ENCODE measurements at places on chromosomes 12 and 14.

DNA sequence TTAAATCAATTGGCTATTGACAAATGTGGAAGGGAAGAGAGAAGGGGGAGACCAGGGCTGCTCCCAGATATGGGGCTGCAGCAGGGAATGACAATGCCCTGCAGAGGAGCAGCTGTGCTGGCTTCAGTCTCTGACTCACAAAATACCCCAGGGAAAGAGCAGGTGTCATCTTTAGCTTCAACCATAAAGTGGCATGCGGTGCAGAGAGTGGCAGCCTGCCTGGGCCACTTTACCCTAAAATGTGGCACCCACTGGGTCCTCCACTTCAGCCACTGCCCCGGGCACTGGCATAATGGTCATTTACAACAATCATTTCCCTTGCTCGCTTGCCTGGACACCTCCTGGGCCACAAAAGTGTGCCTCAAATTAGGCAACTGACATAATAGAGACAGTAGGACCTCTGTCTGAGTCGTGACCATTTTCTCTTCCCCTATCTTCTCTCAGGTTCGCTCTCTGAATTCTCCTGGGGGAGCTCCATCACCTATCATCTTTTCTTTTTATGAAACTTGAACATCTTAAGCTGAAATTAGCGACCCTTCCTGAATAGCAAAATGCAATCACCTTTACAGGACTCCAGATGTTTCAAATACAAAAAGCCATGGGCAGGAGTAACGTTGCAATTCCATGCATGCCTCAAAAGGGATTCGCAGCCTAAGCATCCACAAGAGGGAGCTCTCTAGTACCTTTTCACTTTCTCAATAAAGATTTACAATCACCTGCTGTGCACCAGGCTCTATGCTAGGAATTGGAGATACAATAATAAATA lies 179.9 kb upstream of the ATF7IP start:
- DNase-seq, result no peak

DNA sequence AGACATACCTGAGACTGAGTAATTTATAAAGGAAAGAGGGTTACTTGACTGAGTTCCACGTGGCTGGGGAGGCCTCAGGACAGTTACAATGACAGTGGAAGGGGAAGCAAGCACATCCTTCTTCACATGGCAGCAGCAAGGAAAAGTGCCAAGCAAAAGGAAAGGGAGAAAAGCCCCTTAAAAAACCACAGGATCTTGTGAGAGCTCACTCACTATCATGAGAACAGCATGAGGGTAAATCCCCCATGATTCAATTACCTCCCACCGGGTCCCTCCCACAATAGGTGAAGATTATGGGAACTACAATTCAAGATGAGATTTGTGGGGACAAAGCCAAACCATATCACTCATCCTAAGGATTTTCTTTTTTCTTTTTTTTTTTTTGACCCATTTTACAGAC lies 177.8 kb upstream of the EEA1 start:
- DNase-seq, result no peak

GRCh38 chr12:49296034-49296835 lies 1.3 kb downstream of the PRPH start:
- DNase-seq, result no peak

DNA sequence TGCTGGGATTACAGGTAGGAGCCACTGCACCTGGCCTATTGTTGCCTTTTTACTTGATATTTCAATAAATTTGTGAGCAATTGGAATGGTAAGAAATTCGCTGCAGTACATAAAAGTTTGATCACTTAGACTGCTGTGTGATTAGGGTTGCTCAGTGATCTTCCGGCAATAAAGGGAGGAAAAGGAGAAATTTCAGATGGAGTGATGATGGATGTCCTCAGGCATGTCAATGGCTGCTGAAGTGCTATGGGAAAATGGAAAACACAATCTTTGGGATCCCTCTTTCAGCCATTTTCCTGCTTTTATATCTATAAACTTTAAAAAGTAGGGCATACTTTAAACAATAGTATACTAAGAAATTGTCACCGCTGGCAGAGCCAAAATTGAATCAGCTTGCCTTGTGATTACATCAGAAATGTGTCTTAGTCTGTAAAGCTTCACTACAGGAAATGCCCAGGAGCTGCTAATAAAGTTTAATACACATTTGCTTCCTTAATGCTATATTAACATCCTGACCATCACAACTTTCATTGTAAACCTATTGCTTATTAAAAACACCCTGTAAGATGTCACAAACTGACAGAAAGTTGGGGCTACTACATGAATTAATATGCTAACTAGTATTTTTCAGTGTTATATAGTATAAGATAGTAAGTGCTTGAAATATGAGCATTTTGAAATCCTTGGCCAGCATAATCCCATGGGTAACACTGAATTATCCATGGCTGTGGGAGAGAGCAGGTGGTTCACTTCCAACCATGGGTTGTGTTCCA lies 13.7 kb upstream of the FBXL14 start:
- DNase-seq, result peak; percentile 31

DNA sequence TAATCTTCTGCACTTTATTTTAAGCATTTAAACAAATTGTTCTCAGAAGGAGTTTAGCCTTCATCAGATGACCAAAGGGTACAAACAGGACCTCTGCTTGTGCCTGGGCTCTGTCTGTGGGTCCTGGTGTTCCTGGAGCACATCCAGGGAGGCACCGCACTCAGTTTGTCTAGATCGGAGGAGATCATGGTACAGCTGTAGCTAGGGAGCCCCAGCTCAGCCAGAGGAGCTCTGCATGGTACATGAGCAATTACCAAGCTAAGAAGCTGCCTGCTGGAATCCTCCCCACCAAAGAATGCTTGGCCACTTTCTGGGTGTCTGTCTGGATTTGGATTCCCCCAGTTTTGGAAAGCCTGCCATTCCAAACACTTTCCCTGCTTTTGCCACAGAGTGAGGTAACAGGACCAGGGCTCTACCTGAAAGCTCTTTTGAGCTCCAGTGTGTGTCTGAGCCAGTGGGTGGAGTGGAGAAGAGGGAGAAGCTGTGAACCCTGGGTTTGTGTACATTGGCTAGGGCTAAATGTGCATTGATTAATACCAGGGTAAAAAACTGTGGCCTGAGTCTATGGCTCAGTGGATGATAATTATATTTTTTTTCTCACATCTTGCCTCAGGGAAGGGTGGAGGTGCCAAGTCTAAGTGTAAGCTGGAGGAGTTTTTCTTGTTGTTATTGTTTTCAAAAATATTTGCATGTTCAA lies 163.7 kb upstream of the IGF1 start:
- DNase-seq, result no peak

- DNase-seq, result peak; percentile 90
Measured at GRCh38 chr14:68466491-68466977, 326.3 kb downstream of the ZFP36L1 start.

DNA sequence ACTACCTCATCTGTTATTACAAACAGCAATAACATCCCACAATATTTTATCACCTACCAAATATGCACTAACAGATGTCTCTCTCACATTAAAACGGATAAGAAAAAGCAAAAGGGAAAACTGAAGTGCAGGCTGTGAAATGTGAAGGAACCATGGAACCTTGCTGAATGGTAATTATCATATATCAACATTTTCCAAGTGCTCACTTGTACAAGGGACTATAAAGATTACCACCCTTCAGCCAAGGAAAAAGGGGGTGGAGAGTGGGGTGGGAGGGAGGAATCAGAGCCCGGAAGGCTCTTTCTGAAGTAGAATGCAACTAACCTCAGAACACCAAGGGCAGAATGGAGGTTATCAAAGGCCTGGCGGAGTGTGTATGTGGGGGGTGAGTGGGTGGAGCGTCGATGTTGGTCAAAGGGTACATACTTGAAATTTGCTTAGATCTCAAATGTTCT lies 1.2 kb downstream of the SNX6 start:
- no peak for DNase-seq

- no peak for DNase-seq
Measured at GRCh38 chr12:19856389-19856788, 417.1 kb downstream of the AEBP2 start.

DNA sequence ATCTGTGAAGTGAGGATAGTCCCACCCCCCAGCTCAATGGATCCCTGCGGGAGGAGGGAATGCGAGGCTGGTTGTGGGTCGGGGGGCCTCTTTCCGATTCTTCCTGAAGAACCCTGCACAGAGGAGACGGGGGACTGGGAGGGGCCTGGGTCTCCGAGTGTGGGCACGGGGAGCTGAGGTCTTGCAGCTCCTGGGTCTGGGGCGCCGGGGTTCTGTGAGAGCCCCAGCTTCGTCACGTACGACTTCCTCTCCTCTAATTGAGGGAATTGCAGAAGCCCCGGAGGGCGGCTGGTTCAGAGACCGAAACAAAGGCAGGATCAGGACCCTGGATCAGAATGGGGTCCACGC lies 66.6 kb downstream of the DIO3 start:
- no peak for DNase-seq

GRCh38 chr14:105375635-105376057 lies 22.7 kb upstream of the TEX22 start:
- DNase-seq, result no peak
